ENCODE measurements at places on chromosomes 3 and 15.
A peak's percentile ranks its signal among the peaks of the same experiment; 100 is the strongest.

GRCh38 chr15:90907838-90908507 is 4.9 kb downstream of the MAN2A2 start:
- DNase-seq, result no peak

- no peak for DNase-seq
These were observed 23.1 kb upstream of the SLC28A2 start for GRCh38 chr15:45228931-45229330.

DNA sequence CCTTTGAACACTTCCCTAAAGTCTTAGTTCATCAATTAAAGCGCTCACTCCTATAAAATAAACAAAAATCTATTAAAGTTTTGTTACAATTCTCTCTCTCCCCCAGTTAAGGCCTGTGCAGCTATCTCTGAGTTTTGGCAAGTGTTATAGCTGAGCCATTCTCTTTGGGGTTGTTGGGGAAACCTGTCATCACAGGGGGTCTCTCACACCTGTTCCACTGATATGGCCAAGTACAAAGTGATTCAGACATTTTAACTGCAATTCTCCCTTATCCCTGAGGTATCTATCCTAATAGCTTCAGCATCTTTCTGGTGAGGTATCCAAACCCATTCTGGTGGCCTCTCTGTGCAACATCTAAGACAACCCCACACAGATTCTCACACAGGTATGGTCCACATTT is 116.4 kb downstream of the UNC13C start:
- no peak for DNase-seq

DNA sequence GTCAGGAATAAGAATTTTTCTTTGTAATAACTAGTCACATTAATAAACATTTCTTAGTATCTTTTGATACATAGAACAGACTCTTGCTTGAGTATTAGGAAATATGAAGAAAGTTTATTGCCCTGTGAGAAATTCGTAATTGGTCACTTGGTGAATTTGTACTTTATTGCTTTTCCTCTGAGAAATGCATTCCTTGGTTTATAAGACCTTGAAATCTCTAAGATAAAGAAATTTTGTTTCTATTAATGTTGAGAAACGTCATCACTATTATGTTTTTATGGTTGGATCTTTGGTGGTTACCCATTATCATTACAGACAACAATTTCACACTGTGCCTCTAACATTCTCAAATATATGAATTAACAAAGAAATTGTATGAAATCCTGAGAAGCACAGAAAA is 652.0 kb upstream of the NECTIN3 start:
- no peak for DNase-seq

DNA sequence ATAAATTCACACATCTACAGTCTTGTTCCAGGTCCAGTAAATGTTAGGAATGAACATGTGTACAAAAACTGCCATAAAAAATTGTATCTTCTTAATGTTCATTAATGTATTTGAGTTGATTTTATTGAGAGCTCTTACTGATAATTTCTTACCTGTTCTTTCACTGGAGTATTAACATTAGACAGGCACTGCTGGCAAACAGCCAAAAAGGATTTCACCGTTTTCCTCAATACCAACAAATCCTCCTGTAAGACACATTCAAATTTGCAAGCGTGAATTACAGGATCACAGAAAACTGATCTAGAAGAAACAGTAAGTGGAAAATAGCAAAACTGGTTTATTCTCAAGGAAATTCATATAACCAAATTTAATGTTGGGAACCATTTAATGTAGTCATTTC is 127.4 kb downstream of the PCCB start:
- DNase-seq, result no peak

DNA sequence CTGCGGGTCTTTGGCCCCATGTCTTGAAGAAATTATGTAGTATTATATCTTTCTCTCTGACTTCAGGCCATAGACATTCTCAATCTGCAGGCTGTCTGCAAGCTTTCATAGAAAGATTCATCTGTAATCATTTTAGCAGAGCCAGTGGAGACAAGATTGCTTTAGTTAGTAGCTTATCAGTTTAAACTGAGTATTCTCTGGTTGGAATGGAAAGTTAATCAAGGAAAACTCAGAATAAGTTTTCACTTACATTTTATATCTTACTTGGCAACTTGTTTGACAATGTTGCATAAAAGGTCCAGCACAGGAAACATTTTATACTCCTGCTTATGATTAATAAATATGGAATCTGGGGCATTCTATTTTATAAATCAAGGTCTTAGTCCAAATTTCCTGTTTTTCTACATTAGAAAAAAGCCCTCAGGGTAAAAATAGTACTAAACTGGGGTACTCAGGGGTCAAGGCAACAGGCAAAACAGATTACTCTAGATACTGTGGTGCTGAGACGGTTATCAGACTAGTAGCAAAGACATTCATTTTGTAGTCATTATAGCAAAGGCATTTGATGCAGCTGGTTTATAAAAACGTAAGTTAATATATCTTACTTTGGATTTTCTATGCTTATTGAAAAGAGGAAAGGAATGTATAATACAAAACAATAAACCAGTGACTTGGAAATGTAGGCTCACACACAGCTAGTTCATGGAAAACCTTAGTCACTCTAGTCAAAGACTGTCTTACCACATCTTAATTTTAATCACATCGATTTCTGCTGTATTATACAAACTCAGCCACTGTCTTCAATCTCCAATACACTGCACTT is 45.2 kb upstream of the FILIP1L start:
- no peak for DNase-seq

GRCh38 chr3:66851894-66852613 is 146.1 kb upstream of the KBTBD8 start:
- DNase-seq, result no peak

DNA sequence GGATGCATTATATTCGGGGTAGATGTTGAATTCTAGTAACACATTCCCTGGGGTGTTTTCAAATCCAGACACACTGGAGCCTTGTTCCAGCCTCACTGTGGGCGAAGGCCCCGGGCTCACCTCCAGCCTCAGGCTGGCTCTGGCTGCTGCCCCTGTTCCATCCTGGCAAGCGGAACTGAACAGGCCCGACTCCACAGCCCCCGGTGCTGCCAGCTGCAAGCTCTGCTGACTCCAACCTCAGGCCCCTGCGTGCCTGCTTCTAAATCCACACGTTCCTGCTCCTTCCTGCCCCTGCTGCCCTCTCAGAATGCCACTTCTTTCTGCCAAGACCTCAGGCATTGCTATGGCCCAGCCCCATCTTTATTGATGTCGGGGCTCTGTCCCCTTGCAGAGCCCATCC is 90.6 kb downstream of the LIPC start:
- no peak for DNase-seq

DNA sequence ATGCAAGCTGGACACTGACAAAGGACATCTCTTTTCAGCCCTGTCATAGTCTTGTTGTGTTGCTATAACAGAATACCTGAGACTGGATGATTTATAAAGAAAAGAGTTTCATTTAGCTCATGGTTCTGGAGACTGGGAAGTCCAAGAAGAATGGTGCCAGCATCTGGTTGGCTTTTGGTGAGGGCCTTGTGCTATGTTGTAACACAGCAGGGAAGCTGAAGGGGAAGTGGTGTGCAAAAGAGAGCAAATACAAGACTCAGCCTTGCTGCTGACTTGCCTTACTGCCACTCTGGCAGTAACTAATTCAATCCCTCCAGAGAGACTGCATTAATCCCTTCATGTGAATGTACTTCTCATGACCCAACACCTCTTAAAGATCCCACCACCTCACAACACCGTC is 356.3 kb upstream of the PROK2 start:
- DNase-seq, result no peak

DNA sequence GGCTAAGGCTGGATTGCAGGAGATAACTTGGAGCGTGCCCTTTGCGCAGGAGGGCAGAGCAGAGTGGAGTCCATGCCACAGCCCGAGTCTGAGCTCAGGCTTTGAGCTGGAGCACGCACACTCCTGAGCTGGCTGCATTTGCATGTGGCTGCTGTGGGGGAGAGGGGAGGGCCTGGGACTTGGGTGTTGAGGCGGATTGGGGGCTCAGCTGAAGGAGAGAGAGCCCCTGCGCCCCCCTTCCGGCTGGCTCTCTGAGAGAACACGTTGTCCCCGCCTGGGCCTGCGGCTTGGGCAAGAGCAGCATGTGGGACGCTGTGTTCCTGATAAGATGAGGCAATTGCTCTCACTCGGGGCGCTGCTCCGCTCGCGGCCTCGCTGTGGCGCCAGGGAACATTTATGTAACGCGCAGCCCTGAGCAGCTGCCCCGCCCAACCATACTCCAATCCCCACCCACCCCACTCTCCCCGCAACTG is 39.1 kb downstream of the KLF13 start:
- DNase-seq, result peak; percentile 91

All from ovary (tissue), 10 donors.